Mesothelial cell of epicardium (in vitro differentiated cells): ENCODE measurements at places on chromosomes 1 and 21. TPM values are rescaled to one million over a fixed set of nuclear protein-coding genes. Genes with fewer than 3 reads are reported as not detected.

KRTAP13-2 gene
- not detected in 3 replicates for total RNA-seq

THRAP3 gene
- 117 to 121 TPM (median 119 TPM) in 3 replicates for total RNA-seq

DIPK1A gene
- 11.8 to 13.8 TPM (median 12.3 TPM) in 3 replicates for total RNA-seq

HSPB7 gene
- 5.0 to 6.3 TPM (median 6.3 TPM) in 3 replicates for total RNA-seq

PLEKHG5 gene
- 49.3 to 51.2 TPM (median 50.7 TPM) in 3 replicates for total RNA-seq

UBL4B gene
- total RNA-seq, result 10.2 to 11.7 TPM (median 10.7 TPM) in 3 replicates

FLG2 gene
- not detected in 3 replicates for total RNA-seq
